ENCODE measurements at places on chromosomes 4 and X.

- no peak for DNase-seq
Observed at GRCh38 chrX:11557120-11557519, 108.6 kb downstream of the ARHGAP6 start.

DNA sequence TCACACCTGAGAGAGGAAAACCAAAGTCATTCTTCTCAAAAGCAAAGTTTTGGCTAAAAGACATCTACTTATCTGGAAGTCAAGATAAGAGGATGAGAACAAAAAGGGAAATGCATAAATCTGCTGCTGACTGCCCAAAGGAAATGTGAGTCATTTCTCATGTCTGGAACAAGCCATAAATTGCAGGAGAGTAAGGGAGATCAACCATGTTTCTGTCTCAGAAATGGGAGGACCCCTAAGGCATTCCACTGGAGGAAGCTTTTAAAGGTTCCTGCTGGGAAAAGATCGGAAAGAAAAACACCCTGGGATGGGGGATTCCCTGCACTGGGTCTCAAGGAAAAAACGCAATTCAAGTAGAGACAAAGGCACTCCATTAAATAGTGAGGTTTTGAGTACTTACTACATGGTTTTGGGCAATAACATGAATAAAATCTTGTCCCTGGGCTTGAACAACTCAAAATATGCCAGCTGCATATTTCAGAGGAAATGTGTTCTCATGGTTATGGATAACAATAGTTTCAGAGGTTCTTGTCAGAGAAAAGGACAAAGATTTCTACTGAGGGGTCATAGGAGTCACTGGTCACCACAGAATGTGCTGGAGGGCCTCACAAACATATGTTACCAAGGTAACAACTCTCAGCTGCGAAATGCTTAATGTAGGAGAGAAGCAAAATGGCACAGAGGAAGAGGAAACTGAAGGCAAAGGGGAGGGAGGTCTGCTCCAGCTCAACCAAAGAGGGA lies 19.3 kb downstream of the GPR143 start:
- no peak for DNase-seq

- DNase-seq, result no peak
Observed at GRCh38 chr4:865572-865971, 39.6 kb upstream of the CPLX1 start.

DNA sequence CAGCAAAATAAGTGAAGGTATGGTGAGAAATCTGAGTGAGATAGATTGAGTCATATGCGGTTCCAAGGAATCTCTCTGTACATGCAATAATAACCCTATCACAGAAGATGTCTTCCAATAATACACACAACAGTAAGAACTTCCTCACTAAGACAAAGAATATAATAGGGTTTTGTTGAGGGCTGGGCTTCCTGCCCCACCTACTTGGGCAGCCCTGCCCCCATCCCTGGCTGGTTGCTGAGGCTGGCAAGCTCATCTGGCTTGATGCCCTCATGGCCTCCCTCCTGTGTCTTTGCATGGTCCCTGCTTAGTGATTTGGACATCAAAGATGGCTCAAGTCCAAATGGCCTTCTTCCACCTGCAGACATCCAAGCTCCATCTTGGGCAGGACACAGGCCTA lies 2.7 kb downstream of the GEMIN8 start:
- no peak for DNase-seq

DNA sequence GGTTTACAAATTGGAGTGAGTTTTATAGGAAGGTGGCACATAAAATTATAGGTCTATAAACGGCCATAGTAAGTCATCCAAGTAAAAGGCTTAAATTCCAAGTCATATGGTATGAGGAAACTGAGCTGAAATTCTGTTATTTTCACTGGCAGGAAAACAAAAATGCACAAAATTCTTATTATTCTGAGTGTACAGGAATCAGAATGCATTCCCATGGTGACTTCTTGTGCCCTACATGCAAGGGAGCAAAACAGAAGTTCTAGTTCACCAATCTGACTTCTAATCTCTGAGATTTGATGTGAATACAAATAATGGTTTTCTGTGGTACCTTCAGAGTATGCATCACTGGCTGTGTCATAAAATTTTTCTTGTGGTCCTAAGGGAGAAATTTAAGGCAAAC lies 102.9 kb downstream of the CLCN4 start:
- no peak for DNase-seq

DNA sequence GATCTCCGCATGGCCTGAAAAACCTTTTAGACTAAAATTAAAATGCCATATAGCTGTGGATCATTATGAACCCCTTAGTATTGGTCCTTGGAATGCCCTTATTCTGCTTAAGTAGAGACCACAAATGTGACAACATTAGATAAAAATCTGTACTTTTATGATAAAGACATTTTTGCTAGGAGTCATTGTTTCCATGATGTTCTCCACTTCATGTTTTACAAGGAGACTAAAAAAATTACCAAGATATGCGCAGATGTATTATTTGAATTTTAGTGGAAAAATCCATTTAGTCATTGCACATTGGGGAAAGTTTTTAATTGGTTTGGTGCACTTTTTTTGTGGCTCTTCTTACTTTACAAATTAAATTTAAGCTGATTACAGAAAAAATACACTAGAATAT lies 85.1 kb upstream of the HPRT1 start:
- DNase-seq, result no peak

DNA sequence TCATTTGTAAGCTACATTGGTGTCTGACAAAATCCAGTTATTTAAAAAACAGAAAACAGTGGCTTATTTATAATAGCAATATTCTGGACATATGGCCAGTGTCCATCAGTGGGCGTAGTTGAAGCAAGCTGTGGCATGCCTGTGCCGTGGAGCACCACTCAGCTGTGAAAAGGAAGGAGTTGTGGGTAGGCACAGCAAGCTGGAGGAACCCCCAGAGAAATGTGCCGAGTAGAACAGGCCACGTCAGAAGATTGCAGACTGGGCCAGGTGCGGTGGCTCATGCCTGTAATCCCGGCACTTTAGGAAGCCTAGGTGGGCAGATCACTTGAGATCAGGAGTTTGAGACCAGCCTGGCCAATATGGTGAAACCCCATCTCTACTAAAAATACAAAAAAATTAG lies 102.4 kb downstream of the GPR143 start:
- no peak for DNase-seq

DNA sequence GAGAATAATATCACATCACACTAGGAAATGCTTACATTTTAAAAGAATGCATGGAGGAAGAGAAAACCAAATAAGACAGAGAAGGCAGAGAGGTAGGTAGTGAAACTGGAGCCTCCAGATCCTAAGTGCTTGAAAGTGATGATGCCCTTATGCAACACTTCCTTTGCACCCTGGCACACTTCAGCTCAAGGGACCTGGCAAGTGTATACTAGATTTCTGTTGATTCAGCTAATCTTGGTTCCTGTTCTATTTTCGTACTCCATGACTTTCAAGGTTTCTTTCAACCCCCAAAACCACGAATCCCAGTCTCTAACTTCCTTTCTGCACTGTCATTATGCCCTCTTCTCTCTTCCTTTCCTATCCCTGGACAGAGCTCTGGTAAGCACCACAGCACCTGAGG lies 36.9 kb upstream of the SH3KBP1 start:
- no peak for DNase-seq

DNA sequence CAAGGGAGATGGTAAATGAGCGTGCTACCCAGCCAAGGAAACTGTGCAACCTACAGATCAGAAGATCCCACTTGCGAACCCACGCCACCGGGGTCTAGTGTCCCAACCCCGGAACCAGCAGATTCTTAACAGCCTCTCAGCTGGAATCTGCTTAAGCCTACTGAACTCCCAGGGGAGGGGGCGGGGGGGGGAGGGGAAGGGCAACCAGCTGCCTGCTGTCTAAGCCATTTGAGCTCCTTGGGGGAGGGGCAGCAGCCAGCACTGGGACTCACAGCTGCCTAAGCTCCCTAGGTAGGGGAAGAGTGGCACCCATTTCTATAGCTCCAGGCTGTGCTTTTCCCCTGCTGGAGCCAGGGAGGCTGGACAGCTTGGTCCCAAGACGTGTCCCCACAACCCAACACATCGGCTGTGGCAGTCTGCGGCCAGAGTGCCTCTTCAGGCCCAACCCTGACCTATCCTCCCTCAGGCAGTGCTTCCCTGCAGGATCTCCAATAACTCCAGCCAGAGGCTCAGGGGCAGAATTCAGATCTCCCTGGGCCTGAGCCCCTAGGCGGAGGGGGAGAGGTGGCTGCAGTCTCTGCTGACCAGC lies 289.2 kb downstream of the LDB2 start:
- DNase-seq, result no peak

DNA sequence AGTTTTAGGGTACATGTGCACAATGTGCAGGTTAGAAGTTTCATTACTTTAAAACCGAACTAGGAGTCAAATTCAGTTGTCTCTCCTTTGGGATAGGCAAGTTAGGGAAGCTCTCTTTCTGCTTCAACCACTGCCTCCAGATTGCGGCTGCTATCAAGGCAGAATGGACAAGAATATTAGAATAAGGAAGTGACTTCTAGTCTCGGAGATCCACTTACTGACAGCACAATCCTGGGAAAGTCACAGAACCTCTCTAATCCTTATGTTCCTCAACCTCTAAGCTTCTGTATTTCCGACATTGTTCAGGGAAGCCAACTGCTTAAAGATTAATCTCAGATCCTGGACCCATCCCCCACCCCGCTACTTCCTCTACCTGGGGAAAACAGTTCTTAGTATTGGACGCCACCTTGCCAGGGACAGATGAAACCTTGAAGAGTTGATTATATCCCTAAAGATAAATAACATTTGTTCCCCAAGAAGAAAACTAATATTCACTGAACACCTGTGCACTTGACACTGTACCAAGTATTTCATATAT lies 2.1 kb downstream of the NUP62CL start:
- no peak for DNase-seq

- DNase-seq, result no peak
Observed at GRCh38 chr4:86633854-86634253, 39.7 kb downstream of the PTPN13 start.

GRCh38 chr4:69689599-69689998 lies 36.6 kb upstream of the UGT2A1 start:
- DNase-seq, result no peak

DNA sequence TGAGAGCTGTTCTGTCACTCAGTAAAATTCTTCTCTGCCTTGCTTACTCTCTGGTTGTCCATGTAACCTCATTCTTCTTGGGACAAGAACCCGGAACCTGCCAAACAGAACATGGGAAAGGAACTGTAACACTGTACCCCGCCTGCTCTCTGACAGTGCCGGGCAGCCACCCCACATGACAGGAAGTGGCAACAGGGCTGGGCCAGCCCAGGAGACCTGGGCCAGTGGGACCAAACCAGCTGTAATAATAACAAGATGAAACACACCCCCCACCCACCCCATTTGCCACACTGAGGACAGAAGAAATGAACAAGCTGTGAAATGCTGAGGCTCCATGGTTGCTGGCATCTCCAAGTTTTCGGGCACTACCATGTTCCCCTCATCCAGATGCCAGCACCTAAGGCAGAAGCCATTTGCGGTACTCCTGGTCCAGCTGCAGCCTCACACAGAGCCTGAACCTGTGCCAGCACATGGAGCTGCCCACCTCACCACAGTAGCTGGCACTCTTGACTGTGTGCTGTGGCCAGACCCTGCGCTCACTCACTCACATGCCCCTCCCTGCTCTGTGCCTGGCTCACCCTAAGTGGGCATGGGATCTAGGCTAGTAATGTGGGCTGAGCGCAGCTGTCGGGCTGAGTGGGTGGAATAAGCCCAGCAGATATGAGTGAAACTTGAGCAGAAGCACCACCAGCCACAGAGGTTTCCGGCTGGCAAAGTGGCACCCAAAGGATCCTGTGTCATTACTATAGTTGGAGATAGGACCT lies 126.2 kb upstream of the UGT8 start:
- DNase-seq, result no peak

- no peak for DNase-seq
Observed at GRCh38 chrX:22634751-22635150, 362.0 kb downstream of the CBLL2 start.

DNA sequence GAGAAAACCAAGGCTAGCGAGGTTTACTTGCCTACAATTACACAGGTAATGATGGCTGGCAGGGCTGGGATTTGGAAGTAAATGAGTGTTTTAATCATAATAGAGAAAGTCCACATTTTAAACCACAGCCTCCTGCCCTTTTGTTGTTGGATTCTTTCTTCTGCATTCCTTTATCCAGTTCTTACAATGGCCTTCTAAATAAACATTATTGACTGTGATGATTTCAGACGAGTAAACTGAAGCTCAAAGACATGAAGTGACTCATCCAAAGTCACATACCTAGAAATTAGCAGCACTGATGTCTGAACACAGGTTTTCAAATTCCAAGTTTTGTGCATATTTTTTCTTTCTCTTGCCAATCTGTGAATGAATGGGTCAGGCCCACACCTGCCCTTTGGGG lies 51.2 kb upstream of the C1QTNF7 start:
- DNase-seq, result no peak

GRCh38 chrX:16739574-16739973 lies 20.2 kb downstream of the SYAP1 start:
- no peak for DNase-seq

DNA sequence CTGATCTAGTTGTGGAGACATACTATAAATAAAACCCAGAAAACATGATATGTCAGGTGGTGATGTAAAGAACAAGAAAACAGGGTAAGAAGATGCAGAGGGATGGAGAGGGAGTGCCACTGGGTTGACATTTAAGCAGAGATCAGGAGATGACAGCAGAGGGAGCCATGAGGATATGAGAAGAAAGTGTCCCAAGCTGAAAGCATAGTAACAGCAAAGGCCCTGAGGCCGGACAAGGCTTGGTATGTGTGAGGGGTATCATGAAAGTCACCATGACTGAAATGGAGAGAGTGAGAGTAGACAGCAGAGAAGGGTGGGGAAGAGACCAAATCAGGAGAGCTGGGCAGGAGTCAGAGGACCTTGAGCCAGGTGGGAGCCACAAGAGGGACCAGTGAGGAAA lies 3.4 kb downstream of the GPKOW start:
- no peak for DNase-seq

DNA sequence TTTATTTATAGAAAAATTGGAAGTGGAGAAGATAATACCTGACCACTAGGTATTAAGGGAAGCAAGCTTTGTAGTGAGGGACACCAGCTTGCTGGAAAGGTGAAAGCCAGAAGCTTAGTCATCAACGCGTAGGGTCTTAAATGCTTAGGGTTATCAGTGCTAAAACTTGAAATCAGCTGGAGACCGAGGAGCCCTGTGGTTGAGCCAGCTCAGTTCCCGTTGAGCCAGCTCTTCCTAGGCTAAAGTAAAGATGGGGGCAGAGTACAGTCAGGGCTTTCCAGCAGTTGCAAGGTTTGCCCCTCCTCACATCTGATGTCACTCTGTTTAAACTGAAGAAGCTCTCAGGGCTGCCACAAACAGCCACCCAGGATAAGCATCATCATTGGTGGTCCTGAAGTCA lies 240.7 kb downstream of the DCLK2 start:
- DNase-seq, result no peak

DNA sequence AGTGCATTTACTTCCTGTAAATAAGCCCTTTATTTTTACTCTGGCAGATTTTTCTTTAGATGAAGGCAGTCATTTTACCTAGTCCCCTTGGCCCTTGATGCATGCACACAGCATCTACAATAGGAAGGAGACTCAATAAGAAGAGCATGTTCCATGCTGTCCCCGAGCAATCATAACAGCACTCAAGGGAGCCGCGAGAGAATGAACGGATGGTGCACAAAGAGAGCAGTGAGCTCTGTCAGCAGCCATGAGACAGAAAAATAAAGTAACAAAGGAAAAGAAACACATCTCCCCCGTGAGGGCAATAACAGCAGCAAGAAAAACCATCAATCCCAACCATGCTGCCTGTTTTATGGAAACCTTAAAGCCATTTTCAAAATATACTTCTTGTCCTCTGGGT lies 11.9 kb downstream of the SMIM31 start:
- DNase-seq, result no peak

Data from T1000 (cell line).